PC-9 (cell line): ENCODE measurements at places on chromosomes 12 and 14. TPM values are rescaled to one million over a fixed set of nuclear protein-coding genes. Genes with fewer than 3 reads are reported as not detected.

- no peak for DNase-seq
These were observed 22.2 kb downstream of the GRIN2B start for GRCh38 chr12:13959131-13959723.

DNA sequence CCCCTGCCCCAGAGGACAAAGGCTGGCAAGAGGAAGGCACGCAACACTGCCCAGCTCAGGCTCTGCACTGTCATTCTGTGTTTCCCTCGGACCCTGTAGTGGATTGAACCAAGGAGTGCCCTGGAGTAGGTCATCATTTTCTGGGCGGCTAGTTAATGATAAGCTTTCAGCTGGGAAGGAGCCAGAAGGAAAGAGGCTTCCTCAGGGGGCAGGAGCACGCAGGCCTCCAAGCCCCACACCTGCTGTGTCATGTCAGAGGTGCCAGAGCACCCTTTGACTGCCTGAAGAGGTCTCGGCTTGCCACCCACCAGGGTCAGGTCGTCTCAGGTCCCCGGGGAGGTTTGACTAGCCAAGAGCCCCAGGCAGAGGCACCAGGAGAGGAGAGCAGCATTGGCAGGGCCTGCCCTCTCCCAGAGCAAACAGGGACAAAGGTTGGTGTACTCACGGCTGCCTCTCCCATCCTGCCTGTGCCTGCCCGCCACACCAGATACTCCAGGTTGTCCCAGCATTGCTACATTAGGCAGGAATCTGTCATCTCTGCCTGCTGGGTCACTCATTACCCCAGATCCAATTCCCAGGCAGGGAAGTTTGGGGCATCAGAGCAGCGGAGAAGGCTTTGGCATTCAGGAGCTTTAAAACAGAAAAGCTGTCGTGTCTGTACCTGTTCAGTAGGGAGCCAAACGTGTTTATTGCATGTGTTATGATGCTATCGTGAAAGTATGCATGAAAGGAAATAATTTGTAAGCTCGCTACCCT is 33.5 kb upstream of the ATP2A2 start:
- DNase-seq, result peak; percentile 89

The LRP1-AS gene
- not detected in 2 replicates for total RNA-seq

The CMKLR1 gene
- not detected in 2 replicates for total RNA-seq

DNA sequence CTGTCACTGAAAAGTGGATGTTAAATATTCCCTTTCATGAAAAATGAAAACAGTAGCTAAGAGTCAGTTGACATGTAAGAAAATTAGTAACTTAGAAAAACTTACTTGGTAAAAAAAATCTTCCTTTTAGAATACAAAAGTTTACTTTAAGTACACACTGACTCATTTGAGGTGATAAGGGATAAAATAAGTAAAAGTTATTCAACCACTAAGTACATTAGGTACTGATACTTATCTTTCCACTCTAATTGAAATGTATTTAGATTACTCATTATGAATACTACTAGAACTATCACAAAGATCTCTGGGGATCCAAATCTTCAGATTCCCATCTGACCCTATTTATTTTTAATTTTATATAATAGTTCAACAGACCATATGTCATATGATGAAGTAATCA is 12.2 kb downstream of the SYCP3 start:
- no peak for DNase-seq

- DNase-seq, result peak; percentile 62
These were observed 18.9 kb upstream of the SMUG1 start for GRCh38 chr12:54207539-54208294.

- DNase-seq, result no peak
These were observed 773 bp downstream of the A2M start for GRCh38 chr12:9114946-9115345.

- no peak for DNase-seq
These were observed 172.8 kb downstream of the ETV6 start for GRCh38 chr12:11822081-11822834.

- DNase-seq, result no peak
These were observed 34.3 kb downstream of the KLRD1 start for GRCh38 chr12:10341892-10342509.

GRCh38 chr12:51666696-51667095 is 75.7 kb downstream of the SCN8A start:
- no peak for DNase-seq

DNA sequence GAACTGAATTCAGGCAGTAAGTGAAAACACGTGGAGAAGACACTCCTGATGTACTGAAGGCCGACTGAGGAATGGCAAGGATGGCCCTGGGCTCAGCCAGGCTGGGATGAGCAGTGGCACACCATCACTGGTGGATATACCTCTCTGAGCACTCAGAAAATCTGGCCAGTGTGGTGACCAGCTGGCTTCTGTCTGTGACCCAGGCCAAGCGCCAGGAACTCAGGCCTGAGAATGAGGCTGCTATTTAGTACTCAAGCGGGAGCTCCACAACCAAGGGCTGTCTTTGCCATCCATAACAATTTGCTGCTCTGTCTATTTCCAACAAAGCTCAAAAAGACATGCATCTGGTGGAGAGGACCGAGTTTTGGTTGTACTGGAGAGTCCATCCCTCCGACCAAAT is 586.3 kb downstream of the BCL11B start:
- DNase-seq, result no peak

GRCh38 chr14:104858811-104859426 is 6.1 kb upstream of the CEP170B start:
- no peak for DNase-seq

DNA sequence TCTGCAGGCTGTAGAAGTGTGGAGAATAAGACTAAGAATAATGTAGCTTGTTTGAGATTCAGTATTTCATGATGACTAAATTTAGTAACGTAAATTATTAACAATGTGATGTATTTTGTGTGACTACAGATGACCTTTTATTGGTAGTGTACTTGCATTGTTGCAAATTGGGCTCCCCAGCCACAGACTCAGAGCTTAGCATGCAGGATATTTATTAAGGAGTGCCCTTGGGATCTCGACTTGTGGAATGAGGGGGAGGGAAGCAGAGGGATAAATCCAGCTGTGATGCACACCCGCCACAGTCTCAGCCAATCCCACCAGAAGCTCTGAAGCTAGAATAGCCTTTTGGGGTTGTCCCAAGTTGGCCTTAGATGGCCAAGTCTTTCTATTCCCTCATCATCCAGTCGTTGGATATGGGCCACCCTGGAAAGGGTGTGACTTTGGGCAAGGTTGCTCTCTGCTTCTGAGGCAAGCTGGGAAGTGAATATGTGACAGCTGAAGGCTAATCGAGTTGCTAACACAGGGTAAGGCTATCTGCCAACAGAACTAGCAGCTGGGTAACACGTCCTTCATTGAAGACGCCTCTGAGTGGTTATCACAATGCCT is 42.1 kb upstream of the USP44 start:
- no peak for DNase-seq

DNA sequence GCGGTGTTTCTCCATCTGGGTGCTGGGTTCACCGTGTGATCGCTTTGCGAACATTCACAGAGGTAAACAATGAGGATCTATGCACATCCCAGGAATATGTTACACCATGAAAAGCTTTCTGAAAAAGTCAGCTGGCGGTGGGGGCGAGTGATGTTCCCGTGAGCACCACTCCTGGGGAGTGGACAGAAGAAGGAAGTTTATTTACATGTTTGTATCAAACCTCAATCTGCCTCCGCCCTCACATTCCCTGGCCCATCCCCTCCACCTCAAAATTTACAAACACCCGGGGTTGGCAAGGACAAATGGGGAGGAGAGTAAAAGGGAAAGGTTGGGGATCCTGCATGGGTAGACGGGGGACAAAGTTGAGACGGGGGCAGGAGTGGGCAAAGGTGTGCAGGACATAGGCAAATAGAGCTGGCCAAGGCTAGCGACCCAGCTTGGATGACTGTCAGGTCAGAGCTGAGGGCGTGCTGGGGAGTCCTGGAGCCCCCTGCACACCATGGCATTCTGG is 6.9 kb downstream of the TNFRSF1A start:
- no peak for DNase-seq

DNA sequence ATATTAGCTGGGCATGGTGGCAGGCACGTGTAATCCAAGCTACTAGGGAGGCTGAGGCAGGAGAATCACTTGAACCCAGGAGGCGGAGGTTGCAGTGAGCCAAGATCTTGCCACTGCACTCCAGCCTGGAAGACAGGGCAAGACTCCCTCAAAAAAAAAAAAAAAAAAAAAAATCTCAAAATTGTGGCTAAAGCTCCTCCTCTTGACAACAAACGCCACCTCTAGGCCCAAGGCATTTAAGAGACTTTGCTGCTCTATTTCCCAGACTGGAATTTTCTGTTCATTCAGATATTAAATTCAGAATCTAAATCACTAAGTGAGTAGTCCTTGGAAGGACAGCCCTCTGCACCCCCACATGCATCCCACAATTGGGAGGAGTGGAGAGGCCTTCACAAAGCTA is 1.4 kb downstream of the ZFYVE1 start:
- DNase-seq, result no peak

DNA sequence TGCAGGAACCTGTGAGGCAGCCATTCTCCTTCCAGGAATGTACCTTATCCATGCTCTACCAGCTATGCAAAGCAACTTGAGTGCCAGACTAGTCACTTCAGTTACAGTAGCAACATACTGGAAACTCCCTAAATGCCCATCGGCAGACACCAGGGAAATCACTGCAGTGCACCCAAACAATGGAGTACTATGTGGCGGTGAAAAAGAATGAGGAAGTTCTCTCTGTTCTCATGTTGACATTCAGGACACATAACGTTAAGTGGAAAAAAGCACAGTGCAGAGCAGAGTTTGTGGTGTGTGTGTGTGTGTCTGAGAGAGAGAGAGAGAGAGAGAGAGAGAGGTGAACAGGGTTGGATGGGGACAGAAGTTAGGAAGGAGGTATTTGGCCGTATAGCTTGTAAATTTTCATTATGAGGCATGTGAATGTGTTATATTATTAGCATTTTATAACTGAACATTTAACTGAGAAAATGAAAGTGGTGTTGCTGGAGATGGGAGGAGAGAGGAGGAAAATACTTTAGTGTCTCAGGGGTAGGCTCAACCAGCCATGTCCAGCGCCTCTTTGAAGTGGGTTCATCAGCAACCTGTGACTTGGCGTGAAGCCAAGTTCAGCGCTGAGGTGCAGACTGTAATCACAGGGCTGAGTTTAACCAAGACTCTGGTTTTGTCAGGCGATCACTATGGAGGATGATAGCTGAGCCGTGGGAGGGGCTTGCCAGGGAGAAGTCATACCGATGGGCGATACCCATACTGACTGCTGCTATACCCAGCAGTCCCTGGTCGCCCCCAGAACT is 17.3 kb downstream of the TNFAIP2 start:
- DNase-seq, result peak; percentile 75
